ENCODE measurements at places on chromosomes 13 and 19. TPM values are rescaled to one million over a fixed set of nuclear protein-coding genes. Genes with fewer than 3 reads are reported as not detected.

GRCh38 chr13:51704399-51705313, 99.3 kb downstream of the DHRS12 start:
- H3K4me3 ChIP-seq, result no peak overlapping the region
- no peaks in the 10 kb centered on the region for H3K4me1 ChIP-seq
- no peaks in the 10 kb centered on the region for H3K27me3 ChIP-seq
- H3K36me3 ChIP-seq, result peaks cover 5% of the 10 kb centered on the region

GRCh38 chr13:28475916-28476725, 18.8 kb downstream of the FLT1 start:
- H3K4me3 ChIP-seq, result no peak overlapping the region
- H3K27ac ChIP-seq, result no peak overlapping the region
- no peaks in the 10 kb centered on the region for H3K4me1 ChIP-seq
- no peak for DNase-seq
- no peaks in the 10 kb centered on the region for H3K27me3 ChIP-seq

- no peak for DNase-seq
- no peaks in the 10 kb centered on the region for H3K27me3 ChIP-seq
- no peak overlapping the region for H3K4me3 ChIP-seq
- H3K36me3 ChIP-seq, result no peaks in the 10 kb centered on the region
Observed at GRCh38 chr13:33931397-33932311, 113.7 kb downstream of the RFC3 start.

DNA sequence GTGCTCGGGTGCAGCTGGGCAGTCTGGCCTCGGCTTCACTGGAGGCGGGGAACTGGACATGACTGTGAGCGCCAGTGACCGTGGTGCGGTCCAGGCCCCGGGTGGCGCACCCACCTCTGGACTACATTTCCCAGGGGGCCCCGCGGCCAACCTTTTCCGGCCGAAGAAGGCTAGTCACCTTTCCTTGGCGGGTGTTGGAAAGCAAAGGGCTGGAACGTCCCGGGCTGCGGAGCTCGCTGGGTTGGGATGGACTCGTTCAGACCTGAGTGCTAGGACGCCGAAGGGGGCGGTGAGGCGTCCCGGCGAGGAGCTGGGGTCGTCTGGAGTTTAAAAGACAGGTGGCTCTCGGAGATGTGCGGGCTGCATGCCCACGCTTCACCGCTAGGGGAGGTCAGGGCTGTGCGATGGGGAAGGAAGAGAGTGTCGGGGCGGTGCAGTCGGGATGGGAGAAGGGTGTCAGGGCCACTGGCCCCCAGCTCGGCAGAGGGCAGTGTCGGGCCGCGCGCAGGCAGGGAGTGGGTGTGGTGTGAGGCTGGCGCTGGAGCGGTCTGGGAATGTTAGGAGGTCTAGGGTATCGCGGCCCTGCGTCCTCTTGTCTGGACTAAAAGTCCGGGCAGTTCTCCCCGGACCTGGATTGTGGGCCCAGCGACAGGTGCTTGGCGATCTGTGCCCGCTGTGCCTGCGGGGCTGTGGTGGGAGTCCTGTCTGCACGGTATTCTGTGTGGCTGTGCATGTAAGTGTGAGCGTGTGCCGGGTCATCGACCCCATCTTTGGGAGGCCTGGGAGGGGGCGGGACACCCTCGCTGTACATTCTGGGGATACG, 57.1 kb downstream of the ZNF568 start:
- peak; percentile 84 for DNase-seq
- no peaks in the 10 kb centered on the region for H3K27me3 ChIP-seq
- H3K4me3 ChIP-seq, result peak overlapping the region; percentile 71
- no peaks in the 10 kb centered on the region for H3K4me1 ChIP-seq

The HSH2D gene
- 28.0 TPM for total RNA-seq

- no peaks in the 10 kb centered on the region for H3K27me3 ChIP-seq
- no peak overlapping the region for H3K27ac ChIP-seq
- peaks cover 1% of the 10 kb centered on the region for H3K36me3 ChIP-seq
- no peak overlapping the region for H3K4me3 ChIP-seq
- peaks cover 7% of the 10 kb centered on the region for H3K4me1 ChIP-seq
Observed at GRCh38 chr13:30664689-30665275, 47.1 kb downstream of the USPL1 start.

GRCh38 chr13:27601803-27602202, 18.5 kb downstream of the LNX2 start:
- no peak for DNase-seq
- H3K27ac ChIP-seq, result no peak overlapping the region
- H3K4me3 ChIP-seq, result no peak overlapping the region
- H3K4me1 ChIP-seq, result no peaks in the 10 kb centered on the region
- no peaks in the 10 kb centered on the region for H3K27me3 ChIP-seq
- H3K36me3 ChIP-seq, result no peaks in the 10 kb centered on the region

DNA sequence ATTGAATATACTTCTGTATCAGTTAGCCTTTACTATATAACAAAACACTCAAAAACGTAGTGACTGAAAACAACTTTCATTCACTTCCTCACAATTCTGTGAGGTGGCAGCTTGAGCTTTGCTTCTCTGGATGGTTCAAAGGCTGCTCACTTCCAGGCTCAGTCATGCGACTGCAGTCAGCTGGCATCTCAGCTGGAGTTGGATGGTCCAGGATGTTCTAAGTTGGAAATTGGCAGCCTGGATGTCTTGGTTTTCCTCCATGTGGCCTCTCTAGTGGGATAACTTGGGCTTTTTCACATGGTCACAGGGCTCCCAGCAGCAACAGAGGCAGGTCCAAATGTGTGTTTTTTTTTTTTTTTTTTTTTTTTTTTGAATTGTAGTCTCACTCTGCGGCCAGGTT, 204.4 kb downstream of the LACC1 start:
- H3K27ac ChIP-seq, result no peak overlapping the region
- H3K27me3 ChIP-seq, result no peaks in the 10 kb centered on the region
- DNase-seq, result no peak
- H3K4me1 ChIP-seq, result no peaks in the 10 kb centered on the region
- H3K4me3 ChIP-seq, result no peak overlapping the region
- H3K36me3 ChIP-seq, result no peaks in the 10 kb centered on the region

GRCh38 chr13:67421475-67421874, 191.3 kb upstream of the PCDH9 start:
- H3K36me3 ChIP-seq, result no peaks in the 10 kb centered on the region
- H3K4me3 ChIP-seq, result no peak overlapping the region
- no peaks in the 10 kb centered on the region for H3K27me3 ChIP-seq
- H3K27ac ChIP-seq, result no peak overlapping the region

DNA sequence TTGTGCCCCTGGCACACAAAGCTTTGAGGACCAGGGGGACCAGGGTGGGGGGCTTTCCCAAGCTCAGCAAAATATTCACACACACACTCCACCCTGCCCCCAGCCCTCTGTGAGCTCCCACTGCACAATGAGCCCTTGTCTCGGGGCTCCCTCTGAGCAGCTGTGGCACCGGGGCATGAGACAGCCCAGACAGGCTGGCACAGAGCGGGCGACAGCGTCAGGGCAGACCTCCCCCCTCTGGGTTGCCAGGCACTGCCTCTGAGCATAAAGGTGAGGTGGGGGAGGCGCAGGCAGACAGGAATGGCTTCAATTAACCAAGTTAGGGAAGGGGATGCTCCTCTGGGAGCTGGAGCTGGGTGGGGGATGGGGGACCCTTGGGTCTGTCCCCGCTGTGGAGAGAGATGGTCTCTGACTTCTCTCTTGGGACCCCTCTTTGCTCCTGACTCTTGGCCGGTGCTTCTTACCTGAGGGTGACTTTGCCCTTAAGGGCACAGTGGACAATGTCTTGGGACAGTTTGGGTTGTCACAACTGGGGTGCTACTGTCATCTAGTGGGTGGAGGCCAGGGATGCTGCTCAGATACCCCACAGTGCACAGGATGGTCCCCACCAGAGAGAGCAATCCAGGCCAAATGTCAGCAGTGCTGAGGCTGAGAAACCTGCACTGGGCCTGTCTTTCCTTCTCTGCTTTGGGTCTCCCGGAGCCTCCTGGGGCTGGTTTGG, 30.3 kb downstream of the LYL1 start:
- H3K27me3 ChIP-seq, result no peaks in the 10 kb centered on the region
- no peaks in the 10 kb centered on the region for H3K36me3 ChIP-seq
- H3K4me3 ChIP-seq, result no peak overlapping the region
- no peaks in the 10 kb centered on the region for H3K4me1 ChIP-seq
- H3K27ac ChIP-seq, result no peak overlapping the region

DNA sequence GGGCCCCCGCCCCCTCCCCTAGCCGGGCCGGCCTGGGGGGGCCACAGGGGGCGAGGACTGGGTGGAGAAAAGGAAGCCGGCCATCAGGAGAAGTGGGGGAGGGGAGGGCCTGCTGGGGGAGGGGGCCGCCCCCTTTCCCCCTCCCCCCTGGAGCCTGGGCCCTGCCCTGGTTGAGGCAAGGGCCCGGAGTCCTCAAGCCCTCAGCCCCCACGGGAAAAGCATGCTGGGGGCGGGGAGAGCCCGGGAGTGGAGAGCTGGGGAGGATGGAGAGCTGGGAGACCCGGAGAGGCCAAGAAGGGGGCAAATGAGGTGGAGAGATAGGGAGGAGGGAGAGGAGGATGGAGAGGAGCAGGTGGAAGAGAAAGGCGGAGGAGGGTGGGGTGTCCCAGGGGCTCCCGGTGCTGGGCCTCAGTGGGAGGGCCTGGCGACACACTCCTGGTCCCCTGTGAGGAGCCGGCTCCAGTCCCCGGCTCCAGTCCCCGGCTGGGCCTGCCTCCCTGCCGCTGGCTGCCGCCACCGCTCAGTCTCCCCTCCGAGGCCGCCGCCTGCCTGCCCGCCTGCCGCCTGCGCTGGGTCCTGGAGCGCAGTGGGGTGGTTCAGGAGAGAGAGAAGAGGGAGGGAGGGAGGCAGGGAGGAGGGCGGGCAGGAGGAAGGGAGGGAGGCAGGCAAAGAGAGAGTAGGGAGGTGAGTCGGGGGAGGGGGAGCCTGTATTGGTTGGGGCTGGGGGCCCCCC, at the start of gene GRIK5:
Gene GRIK5 (minus strand): TSS at position 588 of the 733 bp plus-strand sequence. CDS start 4,436 bp downstream, outside the sequence.
- H3K27ac ChIP-seq, result no peak within 1 kb of the TSS
- peaks cover 10% of the 10 kb centered on the region for H3K27me3 ChIP-seq
- peak within 1 kb of the TSS; percentile 7 for H3K4me3 ChIP-seq
- no peaks in the 10 kb centered on the region for H3K4me1 ChIP-seq
- no peaks in the 10 kb centered on the region for H3K36me3 ChIP-seq
- no peak for DNase-seq
